ENCODE measurements at places on chromosomes 4 and X. TPM values are rescaled to one million over a fixed set of nuclear protein-coding genes. Genes with fewer than 3 reads are reported as not detected.

The GBA3 gene
- not detected for total RNA-seq

The ZGRF1 gene
- total RNA-seq: 32.4 TPM

DNA sequence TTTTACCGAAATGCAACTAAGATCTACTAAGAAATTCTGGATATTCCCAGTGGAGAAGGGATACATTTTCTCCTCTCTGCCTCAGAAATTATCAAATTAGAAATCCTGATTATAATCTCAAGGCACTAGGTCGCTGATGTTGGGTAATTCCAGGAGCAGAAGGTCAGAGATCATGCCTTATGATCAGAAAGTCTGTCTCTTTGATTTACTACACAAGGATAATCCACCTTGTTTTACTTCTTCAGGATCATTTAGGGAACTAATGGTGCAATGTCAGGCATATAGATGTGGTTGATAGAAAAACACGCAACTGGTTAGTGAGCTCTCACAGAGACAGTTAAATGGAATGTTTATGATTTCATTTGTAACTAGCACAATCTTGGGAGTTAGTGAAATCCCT is 1069.7 kb downstream of the STIM2 start:
- no peaks in the 10 kb centered on the region for H3K36me3 ChIP-seq
- H3K4me1 ChIP-seq: no peaks in the 10 kb centered on the region
- no peak overlapping the region for H3K27ac ChIP-seq
- no peak overlapping the region for H3K4me3 ChIP-seq
- no peak for DNase-seq

GRCh38 chrX:77527233-77528001 is 80.2 kb downstream of the FGF16 start:
- H3K36me3 ChIP-seq: peaks cover 35% of the 10 kb centered on the region
- H3K27me3 ChIP-seq: no peaks in the 10 kb centered on the region
- no peaks in the 10 kb centered on the region for H3K4me1 ChIP-seq
- DNase-seq: no peak
- H3K27ac ChIP-seq: no peak overlapping the region

The SSX1 gene
- total RNA-seq: not detected

The TXK gene
- 7.6 TPM for total RNA-seq

The SPANXN1 gene
- total RNA-seq: not detected

The GABRB1 gene
- total RNA-seq: not detected

- no peaks in the 10 kb centered on the region for H3K27me3 ChIP-seq
- H3K4me1 ChIP-seq: no peaks in the 10 kb centered on the region
- H3K4me3 ChIP-seq: no peak overlapping the region
- no peaks in the 10 kb centered on the region for H3K36me3 ChIP-seq
- DNase-seq: no peak
Measured at GRCh38 chr4:154877110-154877760, 96.2 kb downstream of the RBM46 start.

- no peak overlapping the region for H3K4me3 ChIP-seq
- no peaks in the 10 kb centered on the region for H3K36me3 ChIP-seq
- no peaks in the 10 kb centered on the region for H3K4me1 ChIP-seq
- H3K27me3 ChIP-seq: peaks cover 6% of the 10 kb centered on the region
- no peak overlapping the region for H3K27ac ChIP-seq
Measured at GRCh38 chr4:100590325-100590724, 72.5 kb upstream of the EMCN start.

- H3K4me3 ChIP-seq: peak overlapping the region; percentile 57
- DNase-seq: no peak
- H3K27me3 ChIP-seq: no peaks in the 10 kb centered on the region
- peaks cover 34% of the 10 kb centered on the region for H3K4me1 ChIP-seq
- H3K27ac ChIP-seq: peak overlapping the region; percentile 84
Measured at GRCh38 chr4:48898733-48899431, 7.7 kb downstream of the OCIAD2 start.

DNA sequence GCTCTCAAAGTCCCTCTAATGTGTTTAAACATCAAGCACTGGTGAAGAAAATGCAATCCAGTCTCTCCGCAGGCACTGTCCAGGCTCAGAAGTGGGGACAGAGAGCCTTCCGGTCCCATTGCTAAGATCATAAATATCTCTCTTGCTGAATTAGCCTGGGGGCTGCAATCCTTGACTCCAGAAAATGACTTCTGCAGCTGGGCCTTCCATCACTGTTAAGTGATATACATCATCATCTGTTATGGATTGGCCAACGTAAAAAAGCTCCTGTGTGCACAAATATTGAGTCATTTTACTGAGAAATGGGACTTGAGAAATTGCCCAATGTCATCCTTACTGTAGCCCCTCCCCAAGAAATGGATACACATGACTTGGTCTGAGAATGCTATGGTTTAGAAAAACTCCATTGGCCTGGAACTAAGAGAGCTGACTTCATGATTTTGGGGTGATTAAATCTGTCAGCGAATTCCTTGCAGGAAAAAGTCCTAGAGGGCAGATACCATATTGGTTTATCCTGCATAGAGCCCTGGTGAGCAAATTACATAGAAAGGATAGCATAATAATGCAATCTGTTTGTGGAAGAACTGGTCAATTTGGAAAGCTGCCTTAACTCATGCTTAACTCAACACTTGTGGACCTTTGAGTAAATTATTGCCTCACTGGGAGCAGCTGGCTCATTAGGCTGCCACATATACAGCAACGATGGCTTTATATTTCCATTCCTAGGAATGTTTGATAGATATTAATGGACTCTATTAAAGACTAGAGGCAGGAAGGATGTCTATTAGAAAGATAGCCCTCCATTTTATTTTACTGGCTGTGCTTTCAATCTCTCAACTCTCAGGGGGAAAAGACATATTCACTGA is 346.1 kb downstream of the GBA3 start:
- no peak overlapping the region for H3K4me3 ChIP-seq
- DNase-seq: no peak
- H3K27ac ChIP-seq: no peak overlapping the region
- no peaks in the 10 kb centered on the region for H3K27me3 ChIP-seq
- H3K4me1 ChIP-seq: no peaks in the 10 kb centered on the region

- H3K4me1 ChIP-seq: peaks cover 28% of the 10 kb centered on the region
- no peaks in the 10 kb centered on the region for H3K36me3 ChIP-seq
- peak; percentile 76 for DNase-seq
- peak overlapping the region; percentile 42 for H3K27ac ChIP-seq
- peak overlapping the region; percentile 88 for H3K4me3 ChIP-seq
Measured at GRCh38 chr4:78057600-78058550, 752 bp downstream of the FRAS1 start.

GRCh38 chr4:110793890-110794554 is 171.1 kb upstream of the PITX2 start:
- H3K4me1 ChIP-seq: no peaks in the 10 kb centered on the region
- no peaks in the 10 kb centered on the region for H3K27me3 ChIP-seq
- no peaks in the 10 kb centered on the region for H3K36me3 ChIP-seq
- H3K4me3 ChIP-seq: no peak overlapping the region
- no peak overlapping the region for H3K27ac ChIP-seq

DNA sequence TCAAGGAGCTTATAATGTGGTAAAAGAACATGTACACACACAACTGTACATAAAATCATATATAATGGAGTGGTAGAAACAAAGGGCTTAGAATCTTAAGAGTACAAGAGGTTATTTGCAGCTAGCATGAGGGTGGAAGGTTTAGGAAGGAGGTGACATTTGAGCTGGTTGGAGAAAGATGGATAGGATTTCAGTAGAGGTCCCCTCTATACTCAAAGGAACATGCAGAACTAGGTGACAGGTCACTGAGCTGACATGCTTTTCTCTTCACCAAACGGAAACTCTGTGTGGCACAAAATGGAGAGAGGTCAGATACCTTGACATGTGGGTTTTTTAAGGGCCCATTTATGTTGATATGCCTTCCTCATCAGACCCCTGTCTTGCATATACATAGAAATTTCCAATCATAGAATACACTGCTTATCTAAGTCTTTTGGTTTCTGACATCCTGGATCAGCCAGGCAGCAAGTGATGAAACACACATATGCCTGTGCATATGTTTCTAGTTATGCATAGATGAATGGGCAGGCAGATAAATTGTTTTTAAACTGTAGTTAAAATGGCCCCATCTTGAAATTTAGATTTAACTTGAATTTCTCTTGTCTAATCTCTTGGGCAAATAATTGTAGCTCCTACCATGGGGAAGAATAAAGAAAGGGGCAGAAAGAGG is 29.3 kb downstream of the CLCN5 start:
- no peak overlapping the region for H3K4me3 ChIP-seq
- peaks cover 2% of the 10 kb centered on the region for H3K4me1 ChIP-seq
- DNase-seq: no peak
- no peaks in the 10 kb centered on the region for H3K36me3 ChIP-seq

- H3K27ac ChIP-seq: no peak overlapping the region
- H3K4me1 ChIP-seq: no peaks in the 10 kb centered on the region
- no peaks in the 10 kb centered on the region for H3K27me3 ChIP-seq
- H3K36me3 ChIP-seq: no peaks in the 10 kb centered on the region
Measured at GRCh38 chr4:53193111-53193510, 172.8 kb downstream of the SCFD2 start.

- no peak overlapping the region for H3K4me3 ChIP-seq
- DNase-seq: no peak
- H3K27me3 ChIP-seq: no peaks in the 10 kb centered on the region
- peaks cover 2% of the 10 kb centered on the region for H3K4me1 ChIP-seq
Measured at GRCh38 chr4:48564151-48564550, 74.1 kb downstream of the ZAR1 start.

The TRMT44 gene
- total RNA-seq: 35.7 TPM

- H3K36me3 ChIP-seq: no peaks in the 10 kb centered on the region
- no peak overlapping the region for H3K27ac ChIP-seq
- H3K4me1 ChIP-seq: no peaks in the 10 kb centered on the region
- DNase-seq: no peak
Measured at GRCh38 chrX:13952581-13952980, 77.1 kb downstream of the GEMIN8 start.

DNA sequence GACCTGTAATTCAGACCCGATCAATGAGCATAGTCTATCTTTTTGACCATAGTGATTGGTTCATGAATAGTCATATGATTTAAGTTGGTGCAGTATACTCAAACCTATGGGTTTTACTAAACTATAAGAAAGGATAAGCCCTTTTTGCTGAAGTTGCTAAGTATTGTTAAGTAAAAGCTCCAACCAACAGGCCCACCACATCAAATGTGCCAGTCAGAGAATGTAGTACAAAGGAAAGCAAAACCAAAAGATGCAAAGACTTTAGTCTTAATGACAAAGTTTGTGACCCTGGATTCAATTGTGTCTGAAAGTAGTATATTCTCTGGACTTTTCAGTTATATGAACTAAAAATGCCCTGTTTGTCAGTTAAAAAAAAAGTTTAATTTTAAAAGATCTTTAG is 208.1 kb upstream of the TET2 start:
- no peak overlapping the region for H3K27ac ChIP-seq
- peak; percentile 78 for DNase-seq
- H3K27me3 ChIP-seq: no peaks in the 10 kb centered on the region
- H3K4me1 ChIP-seq: peaks cover 9% of the 10 kb centered on the region

The BEX2 gene
- 3.4 TPM for total RNA-seq

The SPANXA1 gene
- total RNA-seq: not detected

GRCh38 chr4:59570860-59571476 is 1629.2 kb upstream of the ADGRL3 start:
- H3K27ac ChIP-seq: no peak overlapping the region
- H3K36me3 ChIP-seq: no peaks in the 10 kb centered on the region
- no peak for DNase-seq
- no peaks in the 10 kb centered on the region for H3K4me1 ChIP-seq
- no peaks in the 10 kb centered on the region for H3K27me3 ChIP-seq

GRCh38 chr4:81903212-81903611 is 431.5 kb upstream of the RASGEF1B start:
- DNase-seq: no peak
- no peak overlapping the region for H3K27ac ChIP-seq
- H3K4me3 ChIP-seq: no peak overlapping the region
- no peaks in the 10 kb centered on the region for H3K36me3 ChIP-seq
- H3K27me3 ChIP-seq: no peaks in the 10 kb centered on the region

The ZAR1 gene
- total RNA-seq: not detected

Data from activated CD4-positive, alpha-beta T cell treated with anti-CD3 and anti-CD28 coated beads, Interleukin-2, amount 10 ng/mL, durations not matched to agents 24 days and 14 days (primary cell).